ENCODE measurements at places on chromosomes 2 and 18.

- no peak for DNase-seq
Observed at GRCh38 chr2:226882606-226883005, 46.8 kb downstream of the RHBDD1 start.

DNA sequence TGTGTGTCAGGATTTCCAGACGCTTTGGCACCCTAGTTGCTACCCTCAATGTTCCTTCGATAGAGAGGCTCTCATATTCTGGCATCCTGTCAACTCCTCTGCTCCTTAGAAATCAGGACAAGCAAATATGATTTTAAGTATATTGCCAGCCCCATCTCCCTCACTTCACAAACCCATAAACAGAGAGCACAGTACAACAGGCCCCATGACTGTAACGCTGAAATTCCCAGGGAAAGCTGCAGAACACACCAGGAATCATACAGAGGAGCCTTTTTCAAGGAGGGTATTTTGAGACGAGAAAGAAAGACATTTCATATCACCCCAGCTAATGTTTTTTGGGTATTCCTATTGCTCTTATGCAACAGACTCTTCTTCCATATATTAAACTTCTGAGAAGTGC is 162.9 kb downstream of the NAPG start:
- DNase-seq: no peak

DNA sequence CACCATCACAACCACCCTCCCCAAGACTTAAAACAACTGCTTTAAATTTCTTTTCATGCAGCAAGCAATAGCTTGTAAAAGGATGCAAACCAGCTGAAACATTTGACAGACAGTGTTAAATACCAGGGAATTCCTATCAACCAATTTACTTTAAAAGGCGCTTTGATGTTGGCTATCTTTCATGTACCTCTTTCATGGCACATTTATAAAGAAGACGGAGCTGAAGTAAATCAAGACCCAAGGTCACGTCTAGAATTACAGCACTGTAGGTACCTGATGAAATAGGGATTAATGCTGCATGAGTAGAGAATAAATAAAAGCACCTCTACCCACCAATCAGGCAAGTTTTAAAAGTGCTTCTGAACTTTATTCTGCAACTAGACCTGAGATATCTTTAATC is 78.9 kb downstream of the SRBD1 start:
- DNase-seq: no peak

- no peak for DNase-seq
Observed at GRCh38 chr2:229665158-229665557, 49.2 kb downstream of the DNER start.

- no peak for DNase-seq
Observed at GRCh38 chr18:75089748-75090327, 119.1 kb downstream of the PTGR3 start.

- DNase-seq: no peak
Observed at GRCh38 chr2:223050900-223051504, 988 bp upstream of the KCNE4 start.

DNA sequence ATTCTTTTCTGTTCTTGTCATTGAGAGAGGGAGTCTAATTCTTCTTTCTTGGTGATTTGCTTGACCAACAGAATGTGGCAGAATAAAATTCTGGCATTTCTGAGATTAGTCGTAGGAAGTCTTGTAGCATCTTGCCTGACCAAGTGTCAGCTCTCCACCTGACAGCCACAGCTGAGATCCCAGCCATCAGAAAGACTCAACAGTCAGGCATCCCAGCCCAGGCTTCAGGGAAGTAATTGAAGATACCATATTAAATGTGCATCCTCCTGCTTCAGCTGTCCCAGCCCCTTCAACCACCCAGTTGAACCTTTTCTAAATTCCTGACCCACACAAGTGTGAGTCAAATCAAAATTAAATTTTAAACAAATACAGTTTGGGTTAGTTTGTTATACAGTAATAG is 208.3 kb downstream of the PIK3C3 start:
- no peak for DNase-seq

- no peak for DNase-seq
Observed at GRCh38 chr2:152384992-152385391, 50.0 kb downstream of the FMNL2 start.

GRCh38 chr2:133657591-133657990 is 89.3 kb upstream of the NCKAP5 start:
- DNase-seq: no peak

DNA sequence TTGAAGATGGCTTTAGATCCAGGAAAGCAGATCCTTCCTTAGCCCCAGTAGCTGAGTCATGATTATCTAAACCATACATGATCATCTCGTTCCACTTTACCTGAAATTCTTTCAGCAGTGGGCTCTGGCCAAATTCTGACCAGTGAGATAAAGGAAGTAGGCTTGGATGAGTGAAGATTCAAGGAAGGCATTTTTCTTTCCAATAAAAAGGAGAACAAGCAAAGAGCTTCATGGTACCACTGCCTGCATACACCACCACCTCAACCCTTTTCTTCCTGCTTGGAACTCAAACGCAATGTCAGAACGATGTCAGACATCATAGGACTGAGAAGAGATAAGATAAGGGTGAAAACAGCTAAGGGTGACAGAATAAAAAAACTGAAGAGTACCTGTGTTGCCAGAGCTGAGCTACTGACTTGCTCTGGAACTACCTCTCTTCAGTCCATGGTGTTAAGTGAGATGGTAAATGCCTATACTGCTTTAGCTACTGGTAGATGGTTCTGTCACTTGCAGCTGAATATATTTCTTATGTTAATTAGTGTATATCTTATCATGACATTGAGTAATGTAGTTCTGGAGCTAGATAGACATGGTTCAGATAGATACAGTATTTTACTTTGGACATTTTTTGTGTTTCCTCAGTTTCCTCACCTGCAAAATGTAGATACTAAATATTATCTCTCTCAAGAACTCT is 58.7 kb upstream of the ACVR1 start:
- DNase-seq: no peak

- DNase-seq: no peak
Observed at GRCh38 chr18:69408522-69408921, 7.8 kb downstream of the DOK6 start.

- no peak for DNase-seq
Observed at GRCh38 chr18:29430416-29430815, 1253.5 kb upstream of the CDH2 start.

DNA sequence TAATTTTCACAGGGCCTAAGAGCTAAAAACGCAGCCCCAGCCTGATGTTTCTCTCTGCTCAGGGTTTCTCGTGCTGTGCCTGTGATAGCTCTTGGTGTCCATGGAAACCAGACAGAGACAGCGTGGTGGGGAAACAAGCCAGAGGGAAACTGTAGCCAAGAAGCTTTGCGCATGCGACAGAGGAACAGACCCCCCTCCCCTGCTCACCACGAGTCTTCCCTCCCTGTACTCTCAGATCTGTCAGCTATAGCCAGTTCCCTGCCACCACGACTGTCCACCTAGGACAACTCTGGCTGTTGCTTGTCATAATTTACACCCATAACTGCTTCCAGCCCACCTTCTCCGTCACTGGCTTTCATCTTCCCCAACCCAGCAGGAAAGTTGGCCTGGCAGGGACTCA is 13.2 kb upstream of the DNAJC27 start:
- DNase-seq: no peak

DNA sequence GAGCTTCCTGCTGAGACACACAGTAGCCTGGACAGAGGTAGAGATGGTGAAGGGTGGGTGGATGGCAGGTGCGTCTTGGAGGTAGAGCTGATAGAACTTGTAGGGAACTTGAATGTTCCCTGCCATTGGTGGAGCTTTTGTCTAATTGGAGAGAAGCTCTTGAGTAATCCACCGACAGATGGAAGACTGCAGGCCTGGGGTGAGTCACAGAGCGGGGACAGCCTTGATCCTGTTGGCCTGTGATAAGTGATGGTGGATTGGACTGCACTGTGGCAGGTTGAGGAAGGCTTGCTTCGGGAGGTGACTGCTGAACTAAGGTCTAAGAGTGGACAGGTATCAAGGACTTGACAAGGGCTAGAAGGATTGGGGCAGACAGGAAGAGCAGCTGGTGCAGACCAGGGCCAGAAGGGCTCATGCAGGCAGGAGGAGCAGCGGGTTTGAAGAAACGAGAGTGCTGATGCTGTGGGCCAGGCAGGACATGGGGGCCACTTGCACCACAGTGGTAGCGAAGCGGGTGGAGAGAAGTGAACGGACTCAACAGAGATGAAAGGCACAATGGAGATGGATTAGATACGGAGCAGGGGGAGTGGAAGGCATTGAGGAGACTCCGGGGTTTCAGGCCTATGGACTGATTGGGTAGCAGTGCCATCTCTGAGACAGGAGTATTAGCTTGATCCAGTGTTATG is 16.3 kb downstream of the CABLES1 start:
- no peak for DNase-seq

DNA sequence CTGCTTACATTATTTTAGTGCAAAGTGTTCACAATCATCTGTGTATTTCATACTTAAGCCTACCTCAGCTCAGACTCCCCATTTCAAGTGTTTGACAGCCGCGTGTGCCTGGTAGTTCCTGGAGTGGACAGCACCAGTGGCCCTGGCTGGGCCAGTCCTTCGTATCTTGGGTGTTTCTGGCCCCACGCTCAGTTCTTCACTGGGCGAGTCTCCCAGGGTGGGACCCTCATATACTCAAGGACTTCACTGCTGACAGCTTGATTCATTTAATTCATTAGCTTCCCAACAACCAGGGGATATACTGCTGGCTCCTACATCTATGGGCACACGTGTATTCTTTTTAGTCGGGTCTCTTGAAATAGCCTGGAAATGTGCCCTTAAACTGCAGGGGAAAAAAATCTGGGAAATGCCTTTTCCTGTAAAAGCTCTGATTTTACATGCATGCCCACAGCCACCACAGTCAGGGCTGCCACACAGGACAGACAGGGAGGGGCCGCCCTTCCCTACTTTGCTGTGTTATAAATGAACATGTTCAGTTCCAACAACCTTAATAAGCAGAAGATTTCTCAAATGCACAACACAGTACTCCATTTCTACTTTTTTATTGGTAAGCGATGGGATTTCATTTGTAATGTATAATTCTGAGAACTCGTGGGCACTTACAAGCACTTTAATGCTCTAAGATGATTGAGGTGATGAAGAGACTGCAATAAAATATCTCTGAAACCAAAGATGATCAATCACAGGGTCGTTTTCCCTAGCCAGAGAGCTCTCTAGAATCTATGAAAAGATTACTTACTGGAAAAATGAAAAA is 205.5 kb upstream of the REV1 start:
- DNase-seq: no peak

DNA sequence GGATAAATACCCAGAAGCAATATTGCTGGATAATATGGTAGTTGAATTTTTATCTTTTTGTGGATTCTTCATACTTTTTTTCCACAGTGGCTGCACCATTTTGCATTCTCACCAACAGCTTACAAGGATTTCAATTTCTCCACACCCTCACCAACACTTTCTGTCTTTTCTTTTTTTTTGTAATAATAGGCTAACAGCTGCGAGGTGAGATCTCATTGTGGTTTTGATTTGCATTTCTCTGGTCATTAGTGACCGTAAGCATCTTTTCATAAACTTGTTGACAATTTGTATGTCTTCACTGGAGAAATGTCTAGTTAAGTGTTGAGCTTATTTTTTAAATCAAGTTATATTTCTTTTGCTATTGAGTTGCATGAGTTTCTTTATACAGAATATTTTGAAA is 17.6 kb upstream of the SLC9A2 start:
- no peak for DNase-seq

GRCh38 chr2:36789181-36789804 is 92.8 kb downstream of the VIT start:
- DNase-seq: no peak

DNA sequence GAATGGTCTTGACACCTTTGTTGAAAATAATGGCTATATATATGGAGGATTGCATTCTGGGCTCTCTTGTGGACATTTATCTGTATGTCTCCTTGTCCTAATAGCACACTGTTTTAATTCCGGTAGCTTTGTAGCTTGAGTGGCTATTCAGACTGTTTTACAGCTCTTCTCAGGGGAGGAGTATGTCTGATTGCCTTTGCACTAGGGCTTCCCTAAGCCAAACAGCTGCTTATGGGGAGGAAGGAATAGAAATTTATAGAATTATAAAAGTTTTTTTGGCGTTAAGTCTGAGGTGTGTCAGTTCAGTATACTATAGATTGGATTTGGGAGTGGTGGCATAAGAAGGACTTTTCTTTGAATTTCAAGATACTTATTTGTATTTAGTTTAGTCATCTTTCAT is 12.6 kb downstream of the SEH1L start:
- no peak for DNase-seq

DNA sequence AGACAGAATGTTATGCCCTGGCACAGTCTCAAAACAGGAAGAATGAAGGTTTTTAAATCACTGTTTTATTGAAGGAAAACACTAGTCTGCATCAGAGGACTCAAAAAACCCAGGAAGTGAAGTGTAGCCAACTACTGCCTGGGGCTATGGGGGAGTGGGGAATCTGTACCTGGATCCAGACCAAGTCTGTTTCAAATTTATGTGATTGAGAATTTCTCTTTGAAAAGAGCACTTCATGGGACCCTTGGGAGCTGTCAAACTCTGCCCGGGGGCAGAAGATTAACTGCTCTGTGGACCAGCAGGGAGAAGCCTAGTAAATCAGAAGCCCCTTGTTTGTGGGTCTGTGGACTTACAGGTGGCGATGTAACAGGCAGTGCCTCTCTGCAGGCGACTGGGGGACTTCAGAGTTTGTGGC is 45.3 kb upstream of the TANC1 start:
- no peak for DNase-seq

- DNase-seq: no peak
Observed at GRCh38 chr2:45040786-45041185, 31.5 kb upstream of the SIX2 start.

DNA sequence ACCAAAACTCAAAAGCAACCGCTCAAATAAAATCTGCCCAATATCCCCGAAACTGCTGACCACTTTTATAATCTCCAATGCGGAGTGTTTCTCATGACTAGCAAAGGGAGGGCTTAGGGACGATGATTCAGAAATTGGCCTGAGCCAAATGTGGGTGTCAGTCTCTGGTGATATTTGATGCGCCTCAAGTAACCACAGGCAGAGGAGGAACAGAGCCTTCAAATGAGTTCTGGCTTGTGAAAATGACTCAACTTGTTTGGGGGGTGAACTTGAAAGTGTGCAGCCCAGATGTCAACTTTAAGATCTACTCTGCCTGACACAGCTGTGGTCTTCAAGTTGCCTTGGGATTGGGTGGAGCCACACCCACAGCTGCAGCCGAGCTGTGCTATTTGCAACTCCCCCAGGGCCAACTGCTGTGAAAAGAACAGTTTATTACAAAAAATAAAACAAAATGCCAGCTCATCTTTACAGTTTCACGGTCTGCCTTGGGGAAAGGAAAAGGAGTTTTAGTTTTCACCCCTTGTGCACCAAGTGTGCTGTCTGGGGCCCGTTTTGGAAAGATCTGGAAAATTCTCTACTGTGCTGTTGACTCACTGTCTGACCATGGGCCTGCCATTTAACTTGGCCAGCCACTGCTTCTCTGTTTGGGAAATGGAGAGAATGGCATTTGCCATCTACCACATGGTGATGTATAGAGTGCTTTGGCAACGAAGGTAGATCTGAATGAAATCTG is 222.1 kb downstream of the MTX2 start:
- no peak for DNase-seq

GRCh38 chr18:9117980-9118841 is 15.7 kb downstream of the NDUFV2 start:
- no peak for DNase-seq

Data from stimulated activated CD4-positive, alpha-beta T cell treated with anti-CD3 and anti-CD28 coated beads, Interleukin-2, amount 100 ng/mL, for 24 hours (primary cell).